ENCODE measurements at places on chromosomes 5 and 9.

- H3K27me3 ChIP-seq = no peaks in the 10 kb centered on the region
- H3K4me3 ChIP-seq = no peak overlapping the region
- H3K4me1 ChIP-seq = no peaks in the 10 kb centered on the region
- H3K27ac ChIP-seq = no peak overlapping the region
Observed at GRCh38 chr5:100004969-100005368, 530.2 kb upstream of the FAM174A start.

DNA sequence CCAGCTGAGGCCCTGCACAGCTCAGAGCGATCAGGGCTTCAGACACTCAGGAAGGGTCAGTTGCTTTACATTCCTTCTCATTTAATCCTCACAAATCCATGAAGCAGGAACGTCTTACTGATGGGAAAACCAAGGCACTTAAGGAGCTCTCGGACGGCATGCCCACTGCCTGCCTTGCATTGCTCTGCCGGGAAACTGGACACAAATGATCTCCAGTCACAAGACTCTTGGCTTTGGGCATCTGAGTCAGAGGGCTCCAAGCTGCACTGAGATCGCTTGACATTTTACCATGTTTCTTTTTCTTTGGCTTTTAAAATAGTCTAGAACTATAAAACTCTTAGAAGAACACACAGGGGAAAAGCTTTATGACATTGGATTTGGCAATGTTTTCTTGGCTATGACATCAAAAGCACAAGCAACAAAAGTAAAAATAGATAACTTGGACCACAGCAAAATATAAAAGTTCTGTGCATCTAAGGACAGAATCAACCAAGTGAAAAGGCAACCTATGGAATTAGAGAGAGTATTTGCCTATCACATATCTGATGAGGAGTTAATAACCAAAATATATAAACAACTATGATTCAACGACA lies 43.6 kb upstream of the HRH2 start:
- H3K27ac ChIP-seq = no peak overlapping the region
- H3K27me3 ChIP-seq = no peaks in the 10 kb centered on the region
- peaks cover 7% of the 10 kb centered on the region for H3K4me1 ChIP-seq
- DNase-seq = no peak
- no peak overlapping the region for H3K4me3 ChIP-seq

DNA sequence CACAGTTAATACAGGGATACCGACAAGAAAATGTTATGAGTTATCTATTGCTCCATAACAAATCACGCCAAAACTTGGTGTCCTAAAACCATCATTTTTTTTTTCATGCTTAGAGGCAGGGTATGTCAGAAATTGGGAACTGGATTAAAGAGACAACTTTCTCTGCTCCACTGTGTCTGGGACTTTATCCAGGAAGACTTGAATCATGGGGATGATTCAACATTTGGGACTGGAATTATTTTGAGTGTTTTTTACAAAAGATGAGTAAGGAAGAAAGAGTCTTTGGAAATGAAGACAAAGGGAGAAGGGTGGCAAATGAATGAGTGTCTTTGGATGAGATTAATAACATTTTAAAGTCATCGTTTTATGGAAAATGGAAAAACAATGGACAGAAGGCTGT lies 1883.7 kb upstream of the C9orf72 start:
- DNase-seq = no peak
- H3K27me3 ChIP-seq = no peaks in the 10 kb centered on the region
- H3K36me3 ChIP-seq = no peaks in the 10 kb centered on the region
- H3K4me3 ChIP-seq = no peak overlapping the region
- H3K27ac ChIP-seq = no peak overlapping the region
- H3K4me1 ChIP-seq = no peaks in the 10 kb centered on the region

GRCh38 chr5:74934949-74935751 lies 69.0 kb upstream of the FAM169A start:
- H3K36me3 ChIP-seq = no peaks in the 10 kb centered on the region
- no peaks in the 10 kb centered on the region for H3K4me1 ChIP-seq
- H3K27me3 ChIP-seq = no peaks in the 10 kb centered on the region
- no peak overlapping the region for H3K27ac ChIP-seq
- no peak overlapping the region for H3K4me3 ChIP-seq

DNA sequence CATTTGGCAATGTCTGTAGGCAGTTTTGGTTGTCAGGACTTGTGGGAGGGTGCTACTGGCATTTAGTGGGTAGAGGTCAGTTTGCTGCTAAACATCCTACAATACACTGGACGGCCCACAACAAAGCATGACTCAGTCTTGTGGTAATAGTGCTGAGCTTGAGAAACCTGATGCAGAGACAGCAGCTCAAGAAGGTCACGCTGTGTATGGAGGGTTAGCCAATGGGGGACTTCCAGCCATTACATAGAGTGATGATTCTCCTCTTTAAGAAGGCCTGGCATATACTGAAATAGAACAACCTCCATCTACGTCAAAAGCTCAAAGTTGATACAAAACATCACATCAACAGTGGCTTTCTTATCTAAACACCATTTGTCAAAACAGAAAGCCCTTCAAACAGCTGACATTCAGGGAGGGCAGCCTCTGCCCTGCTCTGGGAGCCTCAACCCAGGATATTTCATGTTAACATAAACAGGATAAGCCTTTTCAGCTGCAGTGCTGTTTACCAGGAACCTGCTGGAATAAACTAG lies 143.0 kb downstream of the GPBP1 start:
- H3K27me3 ChIP-seq = no peaks in the 10 kb centered on the region
- no peak overlapping the region for H3K4me3 ChIP-seq
- no peaks in the 10 kb centered on the region for H3K36me3 ChIP-seq
- H3K27ac ChIP-seq = no peak overlapping the region
- H3K4me1 ChIP-seq = no peaks in the 10 kb centered on the region

- no peaks in the 10 kb centered on the region for H3K27me3 ChIP-seq
- H3K27ac ChIP-seq = no peak overlapping the region
- 0 out of 2 replicates have a peak, but pooled peaks cover 6% of the 10 kb centered on the region for H3K4me1 ChIP-seq
Observed at GRCh38 chr5:61262080-61262479, 70.0 kb upstream of the ZSWIM6 start.

DNA sequence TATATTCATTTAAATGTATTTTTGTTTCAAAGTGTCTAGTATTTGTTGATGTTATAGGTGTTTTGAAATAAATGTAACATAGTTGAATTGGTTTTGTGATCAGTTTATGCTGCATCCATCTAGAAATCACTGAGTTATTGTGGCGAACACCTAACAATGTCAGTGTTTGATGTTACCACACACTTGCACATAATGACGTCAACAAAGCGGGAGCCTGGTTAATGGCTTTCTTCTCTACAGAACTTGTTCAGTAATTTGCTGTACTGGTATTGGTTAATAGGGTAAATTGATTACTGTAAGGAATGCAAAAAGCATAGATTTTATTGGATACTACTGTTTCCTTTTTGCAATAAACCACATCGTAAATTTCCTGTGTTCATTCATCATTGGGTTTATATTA lies 133.0 kb downstream of the ATG10 start:
- H3K4me1 ChIP-seq = no peaks in the 10 kb centered on the region
- no peak overlapping the region for H3K4me3 ChIP-seq
- H3K27me3 ChIP-seq = no peaks in the 10 kb centered on the region
- H3K27ac ChIP-seq = no peak overlapping the region

DNA sequence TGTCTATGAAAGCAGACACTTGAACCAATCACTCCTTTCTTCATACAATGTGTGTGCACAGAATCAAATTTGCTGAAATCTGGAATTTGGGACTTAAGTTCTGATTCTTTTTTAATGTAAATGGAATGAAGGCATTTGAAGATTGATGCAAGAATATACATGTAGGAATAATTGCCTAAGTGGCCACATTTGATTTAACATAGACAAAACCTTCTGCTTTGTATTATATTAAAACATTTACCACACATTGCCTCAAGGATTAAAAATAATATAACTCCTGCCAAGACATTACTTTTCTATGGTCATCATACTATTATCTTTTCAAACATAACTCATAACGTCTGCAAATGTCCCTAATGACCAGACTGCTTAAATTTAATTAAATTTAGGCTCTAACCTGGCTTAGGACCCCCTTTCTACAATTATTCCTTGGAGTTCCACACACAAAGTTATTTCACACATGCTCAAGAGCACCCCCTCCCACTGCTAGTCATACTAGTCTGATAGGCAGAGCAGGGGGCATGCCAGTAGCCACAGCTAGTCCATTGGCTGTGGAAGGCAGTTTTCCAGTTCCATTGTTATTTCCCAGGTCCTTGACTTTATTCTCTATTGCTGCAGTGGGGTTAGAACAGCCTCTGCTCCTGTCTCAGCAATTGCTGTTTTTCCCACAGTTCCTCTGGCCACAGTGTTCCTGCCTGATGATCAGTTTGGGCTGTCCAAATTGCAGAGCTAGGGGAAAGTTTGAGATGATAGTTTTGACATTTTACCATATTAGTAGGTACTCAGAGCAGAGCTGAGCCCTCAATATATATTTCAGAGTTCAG lies 360.6 kb upstream of the GRAMD2B start:
- H3K36me3 ChIP-seq = no peaks in the 10 kb centered on the region
- no peak overlapping the region for H3K27ac ChIP-seq
- H3K27me3 ChIP-seq = no peaks in the 10 kb centered on the region
- no peaks in the 10 kb centered on the region for H3K4me1 ChIP-seq
- no peak for DNase-seq

- H3K27ac ChIP-seq = peak overlapping the region; percentile 87
- DNase-seq = no peak
- H3K4me3 ChIP-seq = no peak overlapping the region
- H3K4me1 ChIP-seq = peaks cover 48% of the 10 kb centered on the region
Observed at GRCh38 chr5:173886150-173886549, 2.0 kb upstream of the CPEB4 start.

DNA sequence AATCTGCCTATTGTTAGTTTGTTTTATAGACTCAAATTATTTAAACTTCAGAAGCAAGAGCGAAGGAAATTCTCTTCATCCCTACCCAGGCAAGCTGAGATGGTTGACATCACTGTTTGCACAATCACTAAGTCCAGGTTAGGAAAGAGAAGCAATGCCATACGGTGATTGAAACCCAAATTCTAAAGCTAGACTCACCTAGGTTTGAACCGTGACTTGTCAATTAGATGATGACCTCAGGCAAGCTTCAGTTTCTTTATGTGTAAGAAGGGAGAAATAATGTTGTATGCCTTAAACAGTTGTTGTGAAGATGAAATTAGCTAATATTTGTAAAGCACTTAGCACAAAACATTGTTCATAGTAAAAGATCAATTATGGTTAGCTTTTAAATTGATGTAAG lies 96.5 kb upstream of the ANKRD55 start:
- H3K4me1 ChIP-seq = peaks cover 39% of the 10 kb centered on the region
- peak overlapping the region; percentile 86 for H3K27ac ChIP-seq
- peak; percentile 64 for DNase-seq
- no peaks in the 10 kb centered on the region for H3K36me3 ChIP-seq
- H3K27me3 ChIP-seq = no peaks in the 10 kb centered on the region

DNA sequence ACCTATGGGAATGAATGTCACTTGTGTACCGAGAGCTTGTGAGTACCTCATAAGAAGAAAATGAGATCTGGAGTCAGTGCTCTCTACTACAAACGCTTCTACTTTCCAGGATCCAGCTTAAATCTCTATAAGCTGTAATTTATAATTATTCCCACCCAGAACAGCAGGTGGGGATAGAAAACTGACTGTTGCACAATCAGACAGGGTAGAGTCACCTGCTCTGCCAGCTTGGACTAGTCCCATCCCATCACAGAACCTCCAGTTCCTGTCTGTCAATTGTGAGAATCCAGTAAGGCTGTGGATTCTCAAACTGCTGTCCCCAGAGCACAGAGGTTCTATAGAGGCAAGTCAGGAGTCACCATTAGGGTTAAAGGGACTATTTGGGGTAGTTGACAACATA lies 2.0 kb downstream of the SPINK7 start:
- H3K4me1 ChIP-seq = no peaks in the 10 kb centered on the region
- no peaks in the 10 kb centered on the region for H3K36me3 ChIP-seq
- H3K27ac ChIP-seq = no peak overlapping the region
- DNase-seq = no peak
- no peaks in the 10 kb centered on the region for H3K27me3 ChIP-seq

DNA sequence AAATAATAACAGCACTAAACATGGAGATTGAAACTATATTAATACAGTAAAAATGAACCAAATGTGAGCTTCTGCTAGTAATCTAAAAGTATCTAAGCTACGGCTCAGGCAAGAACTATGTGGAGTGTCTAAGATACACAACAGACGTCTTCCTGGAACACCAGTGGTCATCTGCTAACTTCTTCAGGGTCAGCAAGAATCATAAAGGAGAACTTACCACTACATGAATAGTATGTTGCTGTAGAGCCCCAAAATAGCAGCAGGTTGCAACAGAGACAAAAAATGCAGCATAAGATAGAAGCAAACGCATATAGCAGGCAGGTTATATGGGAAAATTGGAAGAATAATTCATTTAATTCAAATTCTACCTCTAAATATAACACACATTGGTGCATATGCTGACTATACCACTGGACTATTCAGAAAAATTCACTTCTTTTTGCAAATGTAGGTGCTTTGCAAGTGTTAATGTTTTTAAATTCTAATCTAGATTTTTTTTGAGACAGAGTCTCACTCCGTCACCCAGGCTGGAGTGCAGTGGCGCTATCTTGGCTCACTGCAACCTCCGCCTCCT lies 27.1 kb downstream of the DCTN4 start:
- no peaks in the 10 kb centered on the region for H3K27me3 ChIP-seq
- no peak overlapping the region for H3K4me3 ChIP-seq
- no peak overlapping the region for H3K27ac ChIP-seq
- H3K4me1 ChIP-seq = no peaks in the 10 kb centered on the region
- no peaks in the 10 kb centered on the region for H3K36me3 ChIP-seq

- H3K4me1 ChIP-seq = 0 out of 2 replicates have a peak, but pooled peaks cover 7% of the 10 kb centered on the region
- H3K27ac ChIP-seq = no peak overlapping the region
- peaks cover 4% of the 10 kb centered on the region for H3K36me3 ChIP-seq
- no peak for DNase-seq
Observed at GRCh38 chr5:112908854-112909253, 13.2 kb downstream of the REEP5 start.

DNA sequence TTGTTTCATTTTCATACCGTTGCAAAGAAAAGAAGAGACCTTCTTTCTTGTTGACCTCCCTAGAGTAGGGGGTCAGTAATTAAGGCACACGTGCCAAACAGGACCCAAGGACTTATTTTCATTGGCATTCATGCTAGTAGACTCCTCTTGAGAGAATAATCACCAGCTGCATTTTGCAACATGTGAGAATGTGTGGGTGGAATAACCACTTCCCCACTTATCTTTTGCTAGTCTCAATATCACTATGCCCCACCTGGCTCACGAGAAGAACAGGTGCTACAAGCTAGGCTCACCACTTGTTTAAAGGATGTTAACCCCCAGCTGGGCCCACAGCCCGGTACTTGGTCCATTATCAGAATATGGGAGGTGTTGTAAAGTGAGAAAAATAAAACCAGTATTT lies 460.7 kb upstream of the MEF2C start:
- H3K27me3 ChIP-seq = no peaks in the 10 kb centered on the region
- peaks cover 53% of the 10 kb centered on the region for H3K4me1 ChIP-seq
- peak; percentile 96 for DNase-seq
- no peaks in the 10 kb centered on the region for H3K36me3 ChIP-seq

DNA sequence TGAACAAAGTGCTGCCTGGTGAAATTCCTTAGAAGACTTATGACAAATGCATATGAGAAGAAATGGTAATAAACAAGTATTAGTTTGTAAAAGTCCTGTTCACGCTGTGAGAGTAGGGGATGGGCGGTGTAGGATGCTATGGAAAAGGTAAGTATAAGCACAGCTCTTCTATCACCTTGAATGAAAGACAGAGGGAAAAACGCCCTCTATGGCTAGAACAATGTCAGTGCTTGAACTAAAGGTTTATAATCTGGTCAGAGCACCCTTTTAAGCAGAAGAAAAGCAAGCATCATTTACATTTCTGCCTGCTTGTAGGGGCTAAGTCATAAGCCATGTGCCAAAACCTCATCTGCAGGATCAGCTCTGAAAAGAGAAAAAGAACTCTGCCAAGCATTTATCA lies 115.2 kb downstream of the LHFPL2 start:
- no peaks in the 10 kb centered on the region for H3K36me3 ChIP-seq
- DNase-seq = no peak
- H3K27ac ChIP-seq = no peak overlapping the region
- peaks cover 4% of the 10 kb centered on the region for H3K4me1 ChIP-seq
- no peak overlapping the region for H3K4me3 ChIP-seq
- no peaks in the 10 kb centered on the region for H3K27me3 ChIP-seq

Data from MM.1S (cell line).